ENCODE measurements at places on chromosomes 5 and 9.

- no peak for DNase-seq
Observed at GRCh38 chr5:53319315-53319714, 161.1 kb upstream of the FST start.

DNA sequence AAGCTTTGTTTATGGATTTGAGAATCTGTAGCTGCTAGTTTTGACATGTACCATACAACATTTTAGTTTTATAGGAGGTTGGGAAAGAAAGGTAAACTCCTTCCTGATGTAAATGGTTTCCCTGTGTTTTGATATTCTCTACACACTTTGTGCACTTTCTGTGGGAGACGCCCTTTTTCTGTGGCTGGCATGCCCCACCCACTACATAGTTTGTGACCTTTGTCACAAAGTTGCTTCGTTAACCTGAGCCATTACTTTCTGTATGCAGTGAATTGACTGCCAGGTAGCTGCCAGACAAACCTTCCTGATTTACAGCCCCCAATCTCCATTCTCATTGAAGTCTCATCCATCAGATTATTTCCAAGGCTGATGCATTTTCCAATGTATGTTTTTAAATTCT lies 90.6 kb downstream of the NLN start:
- DNase-seq = no peak

- DNase-seq = no peak
Observed at GRCh38 chr5:179255527-179256327, 89.5 kb downstream of the ADAMTS2 start.

DNA sequence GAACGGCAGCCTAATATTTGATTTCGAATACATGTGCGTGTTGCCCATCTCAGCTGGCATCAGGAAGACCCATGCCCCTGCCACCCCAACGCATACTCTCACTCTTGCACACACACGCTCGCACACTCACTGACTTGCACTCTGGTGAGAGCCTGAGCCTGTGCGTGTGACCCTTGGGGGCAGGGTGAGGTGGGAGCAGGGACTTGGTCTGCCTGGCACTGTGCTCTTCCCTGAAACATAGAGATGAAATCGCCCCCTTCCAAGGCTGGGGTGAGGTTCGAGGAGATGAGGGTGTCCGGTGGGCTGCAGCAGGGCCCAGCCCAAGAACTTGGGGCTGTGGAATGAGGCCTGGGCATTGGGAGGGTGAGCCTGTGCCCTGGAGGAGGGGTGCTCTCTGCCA lies 1.2 kb downstream of the LCN9 start:
- no peak for DNase-seq

DNA sequence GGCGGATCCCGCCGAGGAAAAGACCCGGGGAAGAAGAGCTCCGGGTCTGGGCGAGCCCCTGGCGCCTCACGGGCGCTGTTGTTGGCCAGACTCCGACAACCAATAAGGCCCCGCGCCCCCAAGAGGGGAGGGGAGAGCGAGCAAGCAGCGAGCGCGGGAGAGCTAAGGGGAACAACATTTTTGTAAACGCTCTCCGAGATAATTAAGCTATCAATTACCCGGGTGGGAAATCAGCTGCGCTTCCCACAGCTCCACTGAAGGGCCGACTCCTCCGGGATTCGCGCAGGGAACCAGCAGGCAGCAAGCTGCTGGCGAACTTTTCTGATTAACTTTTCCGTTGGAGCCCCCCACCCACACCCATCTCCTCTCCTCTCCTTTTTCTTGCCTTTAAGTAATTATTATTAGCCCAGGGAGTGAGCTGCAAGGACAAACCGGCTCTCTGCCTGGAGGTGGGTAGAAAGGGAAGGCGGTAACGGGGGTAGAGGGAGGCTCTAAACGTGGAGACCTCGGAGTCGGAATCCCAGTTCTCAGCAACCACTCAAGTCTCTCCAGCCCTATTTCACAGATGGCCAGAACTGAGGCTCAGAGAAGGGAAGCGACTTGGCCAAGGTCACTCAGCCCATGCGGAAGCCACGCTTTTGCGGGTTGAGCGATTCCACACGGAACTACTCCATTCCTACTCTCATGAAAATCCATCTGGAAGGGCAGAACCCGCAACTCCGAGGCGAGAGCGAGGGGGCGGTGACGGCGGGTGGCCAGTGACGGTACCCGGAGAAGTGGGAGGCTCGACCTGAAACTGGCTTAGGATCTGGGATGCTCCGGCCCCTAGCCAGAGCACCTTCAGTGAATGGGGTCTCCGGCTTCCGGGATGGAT lies 1.3 kb downstream of the ASTN2 start:
- no peak for DNase-seq

DNA sequence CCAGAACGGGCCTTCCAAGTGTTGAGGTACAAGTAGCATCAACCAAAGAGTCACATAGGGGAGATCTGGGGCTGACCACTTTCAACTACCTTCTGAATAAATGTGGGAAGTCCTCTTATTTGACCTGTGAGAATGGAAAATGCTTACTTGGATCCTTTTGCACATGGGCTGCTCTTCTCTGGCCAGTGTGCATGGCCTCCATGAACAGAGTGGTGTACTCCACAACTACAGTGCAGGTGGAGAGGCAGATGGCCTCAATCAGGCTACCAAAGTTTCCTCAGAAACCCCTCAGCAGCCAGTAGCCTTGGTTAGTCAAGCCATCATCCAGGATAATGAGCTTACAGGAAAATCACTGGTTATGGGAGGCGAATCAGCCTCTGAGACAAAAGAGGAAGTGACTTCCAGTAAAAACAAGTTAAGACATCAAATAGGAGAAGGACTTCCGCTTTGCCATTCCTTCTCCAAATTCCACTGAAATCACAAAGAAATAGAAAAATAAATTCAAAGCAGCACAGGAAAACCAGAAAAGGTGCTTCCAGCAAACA lies 18.3 kb upstream of the FCHO2 start:
- no peak for DNase-seq

Measured in activated T-cell treated with anti-CD3 and anti-CD28 coated beads for 24 hours (primary cell).